Naive B cell (primary cell): ENCODE measurements at places on chromosomes 11 and 22. TPM values are rescaled to one million over a fixed set of nuclear protein-coding genes. Genes with fewer than 3 reads are reported as not detected.

DNA sequence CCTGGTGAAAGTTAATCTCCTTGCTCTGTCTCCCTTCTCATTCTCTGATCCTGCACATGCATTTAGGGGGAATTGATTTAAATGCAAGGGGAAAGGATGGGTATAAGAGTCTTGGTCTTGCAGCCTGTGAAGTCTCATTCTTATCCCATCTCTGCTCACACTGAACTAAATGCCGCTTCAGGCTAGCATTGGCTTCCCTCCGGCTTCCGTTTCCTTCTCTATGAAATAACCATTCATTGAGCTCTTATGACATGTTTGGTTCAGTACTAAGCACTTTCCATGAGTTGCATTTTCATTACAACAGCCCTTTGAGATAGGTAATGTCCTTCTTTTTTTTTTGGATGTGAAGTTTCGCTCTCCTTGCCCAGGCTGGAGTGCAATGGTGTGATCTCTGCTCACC is 5.6 kb downstream of the ZBTB16 start:
- peaks cover 21% of the 10 kb centered on the region for H3K36me3 ChIP-seq
- H3K27ac ChIP-seq: no peak overlapping the region
- H3K27me3 ChIP-seq: no peaks in the 10 kb centered on the region
- H3K4me3 ChIP-seq: no peak overlapping the region
- DNase-seq: no peak

GRCh38 chr11:124745270-124745834 is 5.6 kb downstream of the NRGN start:
- H3K27me3 ChIP-seq: peaks cover 7% of the 10 kb centered on the region
- no peak for DNase-seq
- H3K4me3 ChIP-seq: peak overlapping the region; percentile 74
- no peak overlapping the region for H3K27ac ChIP-seq

The OR2AT4 gene
- not detected for polyA plus RNA-seq

DNA sequence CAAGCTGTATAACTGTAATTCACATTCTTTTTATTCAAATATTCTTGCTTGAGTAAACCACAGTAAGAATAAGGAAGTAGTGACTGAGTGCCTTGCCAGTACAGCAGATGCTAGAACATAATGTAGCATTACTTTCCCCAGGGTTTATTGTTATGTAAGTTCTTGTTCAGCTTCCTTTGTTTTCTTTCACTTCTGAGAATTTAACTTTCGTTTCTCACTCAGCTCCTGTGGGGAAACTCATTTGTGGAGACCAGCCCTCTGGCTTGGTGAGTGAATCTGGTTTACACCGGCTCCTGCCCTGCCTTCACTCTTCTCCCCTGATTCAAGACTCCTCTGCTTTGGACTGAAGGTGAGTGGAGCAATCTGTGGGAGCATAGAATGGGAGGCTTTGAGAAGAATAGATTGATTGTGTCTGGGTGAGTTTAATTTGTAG is at the start of gene TRIM22:
TSS of gene TRIM22 (plus strand) at position 240 of the 433 bp plus-strand sequence. CDS start 6,443 bp downstream, outside the sequence.
- DNase-seq: peak; percentile 83
- H3K4me3 ChIP-seq: peak within 1 kb of the TSS; percentile 91
- peak within 1 kb of the TSS; percentile 96 for H3K27ac ChIP-seq
- peaks cover 57% of the 10 kb centered on the region for H3K4me1 ChIP-seq
- H3K36me3 ChIP-seq: peaks cover 13% of the 10 kb centered on the region
- H3K27me3 ChIP-seq: no peaks in the 10 kb centered on the region

DNA sequence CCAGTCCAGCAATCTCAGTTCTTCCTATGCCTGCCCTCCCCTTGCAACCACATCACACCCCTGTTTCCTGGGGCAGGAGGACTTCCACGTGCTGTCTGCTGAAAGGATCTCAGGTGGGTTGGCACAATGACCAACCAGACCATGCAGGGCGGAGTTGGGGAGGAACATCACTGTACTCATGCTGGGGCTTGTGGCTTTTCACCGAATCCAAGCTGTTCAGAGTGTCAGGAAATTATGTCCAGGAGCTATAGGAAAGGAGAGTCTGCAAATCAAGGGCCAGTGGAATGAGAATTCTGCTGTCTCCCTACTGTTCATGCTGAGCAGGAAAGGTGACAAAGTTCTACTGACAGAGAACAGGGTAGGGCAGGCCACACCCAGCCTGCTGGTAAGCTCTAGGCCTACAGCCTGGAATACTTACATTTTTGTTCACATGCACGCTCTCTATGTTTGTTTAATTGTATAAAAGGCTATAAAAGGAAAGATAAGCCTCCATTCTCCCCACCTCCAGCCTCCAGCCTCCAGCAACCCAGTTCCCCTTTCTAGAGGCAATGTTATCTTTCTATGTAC is 1.7 kb upstream of the PLAAT2 start:
- H3K36me3 ChIP-seq: no peaks in the 10 kb centered on the region
- peak overlapping the region; percentile 24 for H3K27ac ChIP-seq
- peaks cover 14% of the 10 kb centered on the region for H3K27me3 ChIP-seq
- no peak overlapping the region for H3K4me3 ChIP-seq
